Suprapubic skin (tissue), 4 donors: ENCODE measurements at places on chromosomes 2 and 18. TPM values are rescaled to one million over a fixed set of nuclear protein-coding genes. Genes with fewer than 3 reads are reported as not detected.

- peak overlapping the region; percentile 93 for H3K27ac ChIP-seq
- no peaks in the 10 kb centered on the region for H3K36me3 ChIP-seq
- no peaks in the 10 kb centered on the region for H3K27me3 ChIP-seq
- H3K4me3 ChIP-seq, result peak overlapping the region; percentile 67
- peak; percentile 92 for DNase-seq
- peaks cover 13% of the 10 kb centered on the region for H3K4me1 ChIP-seq
Measured at GRCh38 chr2:177552422-177553175, 160.0 kb downstream of the AGPS start.

DNA sequence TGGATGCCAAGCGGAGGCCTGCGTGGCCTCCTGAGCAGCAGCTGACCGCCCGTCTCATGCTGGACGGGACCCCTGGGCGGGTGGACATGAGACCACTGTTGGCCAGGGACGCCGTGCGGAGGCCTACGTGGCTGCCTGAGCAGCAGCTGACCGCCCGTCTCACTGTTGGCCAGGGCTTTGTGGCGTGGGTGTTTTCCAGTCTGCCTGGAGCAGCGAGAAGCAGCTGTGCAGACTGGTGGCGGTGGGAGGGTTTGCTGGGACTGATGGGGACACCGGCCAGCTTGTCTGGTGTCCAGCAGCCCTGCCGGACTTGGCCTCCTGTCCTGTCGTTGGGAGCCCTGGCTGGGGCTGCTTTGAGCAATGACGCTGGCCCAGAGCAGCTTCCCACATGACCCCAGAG, 5.8 kb upstream of the D2HGDH start:
- no peak for DNase-seq
- no peak overlapping the region for H3K27ac ChIP-seq
- no peak overlapping the region for H3K4me3 ChIP-seq
- peaks cover 3% of the 10 kb centered on the region for H3K4me1 ChIP-seq
- peaks cover 26% of the 10 kb centered on the region for H3K36me3 ChIP-seq

REG1A gene
- total RNA-seq, result not detected

TAF4B gene
- 21.9 TPM for total RNA-seq

UGT1A4 gene
- 1.8 TPM for total RNA-seq

- H3K27ac ChIP-seq, result no peak overlapping the region
- no peak overlapping the region for H3K4me3 ChIP-seq
- H3K27me3 ChIP-seq, result no peaks in the 10 kb centered on the region
- peaks cover 62% of the 10 kb centered on the region for H3K4me1 ChIP-seq
Measured at GRCh38 chr2:224570328-224570993, 14.7 kb downstream of the CUL3 start.

DNA sequence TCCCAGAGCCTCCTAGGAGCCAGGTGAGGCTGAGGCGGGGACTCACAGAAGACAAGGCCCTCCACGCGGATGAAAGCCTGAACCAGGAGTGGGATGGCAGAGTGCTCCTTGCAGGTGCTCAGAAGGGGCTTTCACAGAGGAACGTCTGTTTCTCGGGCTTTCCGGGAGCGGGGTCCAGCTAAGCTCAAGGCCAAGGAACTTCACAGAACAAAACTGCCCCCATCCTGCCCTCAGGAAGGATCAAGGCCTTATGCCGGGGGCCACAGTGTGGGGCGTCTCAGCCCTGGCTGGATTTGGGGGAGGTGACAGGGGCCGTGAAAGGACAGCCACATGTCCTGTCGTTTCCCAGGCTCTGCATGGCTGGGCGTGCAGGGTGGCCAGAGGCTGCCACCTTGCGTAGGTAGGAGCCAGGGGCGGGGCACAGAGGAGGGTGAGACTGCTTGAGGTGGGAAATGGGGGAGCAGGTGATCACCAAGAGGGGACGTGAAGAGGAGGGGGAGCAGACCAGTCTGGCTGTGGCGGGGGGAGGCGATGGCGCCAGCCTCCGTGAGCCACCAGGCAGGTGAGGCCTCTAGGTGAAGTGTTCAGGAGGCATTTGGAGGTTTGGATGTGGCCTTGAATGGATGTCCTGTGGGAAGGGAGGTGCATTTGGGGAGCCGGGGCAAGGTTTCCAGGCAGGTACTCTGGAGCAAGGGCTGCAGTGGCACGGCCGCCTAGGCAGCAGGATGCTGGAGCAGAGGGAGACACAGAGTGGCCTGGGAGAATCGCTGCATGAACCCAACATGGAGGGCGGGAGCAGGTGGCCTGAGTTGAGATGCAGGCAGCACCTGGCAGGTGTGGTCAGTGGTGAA, 79.1 kb downstream of the TWIST2 start:
- no peak overlapping the region for H3K4me3 ChIP-seq
- H3K36me3 ChIP-seq, result no peaks in the 10 kb centered on the region
- H3K27ac ChIP-seq, result no peak overlapping the region
- DNase-seq, result peak; percentile 57
- no peaks in the 10 kb centered on the region for H3K4me1 ChIP-seq
- H3K27me3 ChIP-seq, result peaks cover 5% of the 10 kb centered on the region

DNA sequence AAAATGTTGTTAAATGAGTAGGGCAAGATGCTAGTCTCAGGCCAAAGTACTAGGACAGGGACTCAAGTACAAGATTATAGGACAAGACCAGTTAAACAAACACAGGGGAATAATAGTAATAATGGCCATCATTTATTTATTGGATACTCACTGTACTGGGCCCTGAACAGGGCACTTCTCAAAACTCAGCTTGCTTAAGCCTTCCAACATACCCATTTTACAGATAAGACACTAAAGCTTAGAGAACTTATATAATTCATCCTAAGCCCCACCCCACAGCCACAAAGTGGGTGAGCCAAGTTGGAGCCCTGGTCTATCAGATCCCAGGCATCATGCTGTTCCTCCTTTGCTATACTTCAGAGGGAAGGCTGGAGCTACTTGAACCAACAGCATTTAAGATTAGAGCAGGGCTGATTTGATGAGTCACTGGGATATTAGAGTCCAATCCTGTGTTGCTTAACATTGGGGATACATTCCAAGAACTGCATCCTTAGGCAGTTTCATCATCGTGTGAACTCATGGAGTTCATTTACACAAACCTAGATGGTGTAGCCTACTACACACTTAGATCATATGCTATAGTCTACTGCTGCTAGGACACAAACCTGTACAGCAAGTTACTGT, 153.6 kb downstream of the MTCL1 start:
- H3K36me3 ChIP-seq, result no peaks in the 10 kb centered on the region
- H3K27ac ChIP-seq, result no peak overlapping the region
- no peak for DNase-seq
- H3K4me1 ChIP-seq, result no peaks in the 10 kb centered on the region
- H3K4me3 ChIP-seq, result no peak overlapping the region

DNA sequence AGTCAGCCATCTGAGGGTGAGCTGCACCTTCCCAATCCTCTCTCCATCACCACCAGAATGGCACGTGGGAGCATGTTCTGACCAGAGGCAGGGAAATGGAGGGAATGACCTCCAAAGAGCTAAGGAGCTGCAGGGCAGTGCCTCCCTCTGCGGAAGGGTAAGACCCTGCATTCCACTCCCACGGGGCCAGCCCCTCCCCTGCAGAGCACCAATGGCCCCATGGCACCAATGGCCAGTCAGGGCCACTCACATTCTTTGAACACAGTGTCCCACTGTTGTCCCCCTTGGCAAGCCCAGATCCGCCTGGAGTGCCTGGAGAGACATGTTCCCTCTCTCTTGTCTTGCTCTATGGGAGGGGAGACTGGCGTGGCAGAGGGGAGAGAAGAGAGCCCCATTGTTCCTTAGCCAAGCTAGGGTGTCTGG, 164.4 kb downstream of the TNS1 start:
- no peak overlapping the region for H3K4me3 ChIP-seq
- no peaks in the 10 kb centered on the region for H3K27me3 ChIP-seq
- H3K4me1 ChIP-seq, result peaks cover 56% of the 10 kb centered on the region
- H3K36me3 ChIP-seq, result peaks cover 23% of the 10 kb centered on the region
- DNase-seq, result no peak

GRCh38 chr2:235055891-235056516, 104.2 kb downstream of the SH3BP4 start:
- no peaks in the 10 kb centered on the region for H3K27me3 ChIP-seq
- H3K36me3 ChIP-seq, result peaks cover 28% of the 10 kb centered on the region
- H3K27ac ChIP-seq, result no peak overlapping the region
- no peak for DNase-seq
- no peak overlapping the region for H3K4me3 ChIP-seq

- DNase-seq, result no peak
- H3K4me1 ChIP-seq, result no peaks in the 10 kb centered on the region
- no peak overlapping the region for H3K4me3 ChIP-seq
- no peak overlapping the region for H3K27ac ChIP-seq
- no peaks in the 10 kb centered on the region for H3K27me3 ChIP-seq
Measured at GRCh38 chr2:27940090-27940671, 49.7 kb downstream of the BABAM2 start.

- H3K4me3 ChIP-seq, result no peak overlapping the region
- no peaks in the 10 kb centered on the region for H3K36me3 ChIP-seq
- DNase-seq, result no peak
- H3K27me3 ChIP-seq, result no peaks in the 10 kb centered on the region
- H3K4me1 ChIP-seq, result no peaks in the 10 kb centered on the region
- no peak overlapping the region for H3K27ac ChIP-seq
Measured at GRCh38 chr2:142435847-142436246, 305.0 kb upstream of the LRP1B start.

DNA sequence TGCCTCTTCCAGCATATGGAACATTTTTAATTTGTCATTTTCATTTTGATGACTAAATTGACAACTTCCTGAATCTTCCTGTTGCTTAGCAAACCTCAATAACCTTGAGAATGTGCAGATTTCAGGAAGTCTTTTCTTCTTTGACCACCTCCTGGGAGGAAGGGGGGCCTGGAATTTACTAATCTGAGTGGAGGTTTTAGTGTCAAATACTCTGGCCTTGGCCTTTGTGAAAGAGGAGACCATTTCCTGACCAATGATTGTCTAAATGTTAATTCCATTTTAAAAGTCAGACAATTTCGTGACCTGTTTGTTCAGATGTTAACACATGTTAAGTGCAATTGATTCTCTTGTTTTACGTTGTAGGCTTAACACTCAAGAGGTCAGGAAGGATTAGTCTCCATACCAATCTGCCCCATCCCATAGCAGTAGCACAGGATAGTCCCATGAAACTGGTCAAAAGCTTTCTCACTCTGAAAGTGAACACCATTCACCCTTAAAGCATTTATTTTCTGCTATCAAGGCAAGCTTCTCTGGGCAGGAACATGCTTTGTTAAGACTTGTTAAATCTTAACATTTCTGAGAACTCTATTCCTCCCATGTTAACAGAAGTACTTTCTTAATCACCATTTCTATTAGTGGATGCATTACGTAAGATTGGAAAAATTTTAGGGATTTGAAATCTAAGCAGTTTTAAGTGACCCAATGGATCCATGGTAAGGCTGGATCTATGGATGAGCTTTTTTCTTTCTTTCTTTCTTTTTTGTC, 219.6 kb downstream of the RND3 start:
- H3K4me3 ChIP-seq, result no peak overlapping the region
- DNase-seq, result no peak
- no peaks in the 10 kb centered on the region for H3K27me3 ChIP-seq
- H3K4me1 ChIP-seq, result peaks cover 2% of the 10 kb centered on the region
- H3K27ac ChIP-seq, result no peak overlapping the region

AGXT gene
- 0.80 TPM for total RNA-seq

ASPRV1 gene
- 389 TPM for total RNA-seq

DNA sequence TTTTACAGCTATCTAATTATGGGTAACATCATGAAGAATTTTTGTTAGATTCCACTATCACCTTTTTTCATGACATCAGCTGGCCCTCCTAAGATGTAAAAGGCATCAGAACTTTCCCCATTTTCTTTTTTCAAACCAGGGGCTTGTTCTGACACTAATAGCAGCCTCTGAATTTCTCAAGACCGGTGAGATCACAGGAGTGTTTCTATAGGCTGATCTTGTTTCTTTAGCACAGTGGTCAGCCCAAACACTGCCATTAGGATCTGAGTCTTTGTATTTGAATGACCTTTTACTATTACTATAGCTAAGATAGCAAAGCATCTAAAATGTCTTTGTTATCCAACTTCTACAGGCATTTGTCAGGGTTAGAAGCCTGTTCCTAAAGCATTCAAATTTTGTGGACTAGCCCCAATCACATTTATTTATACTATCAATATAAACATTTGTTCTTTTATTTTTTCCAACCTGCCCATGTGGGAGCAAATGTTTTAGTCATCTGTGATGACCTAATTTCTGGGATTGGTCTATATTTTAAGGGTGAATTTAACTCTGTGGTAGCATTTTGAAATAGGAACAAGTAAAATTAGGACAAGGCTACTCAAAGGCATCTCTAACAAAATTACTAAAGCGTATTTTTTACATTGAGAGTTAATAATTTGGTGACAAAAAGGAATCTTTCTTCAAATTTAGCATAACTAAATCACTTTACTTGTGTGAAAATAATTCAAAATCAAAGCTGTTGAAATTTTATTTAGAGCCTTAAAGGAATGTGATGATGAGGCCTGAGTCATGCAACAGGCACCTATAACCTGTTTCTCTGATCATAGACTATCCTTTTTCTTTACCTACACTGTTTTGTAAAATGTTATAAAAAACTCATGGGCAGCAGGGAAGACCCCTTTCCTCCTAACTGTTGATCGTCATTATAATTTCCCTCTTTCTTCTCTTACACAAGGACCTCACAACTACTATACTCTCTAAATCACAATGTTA, 39.3 kb downstream of the ZAP70 start:
- H3K27me3 ChIP-seq, result no peaks in the 10 kb centered on the region
- H3K36me3 ChIP-seq, result peaks cover 47% of the 10 kb centered on the region
- H3K27ac ChIP-seq, result no peak overlapping the region
- peaks cover 13% of the 10 kb centered on the region for H3K4me1 ChIP-seq
- no peak overlapping the region for H3K4me3 ChIP-seq
- DNase-seq, result no peak

DNA sequence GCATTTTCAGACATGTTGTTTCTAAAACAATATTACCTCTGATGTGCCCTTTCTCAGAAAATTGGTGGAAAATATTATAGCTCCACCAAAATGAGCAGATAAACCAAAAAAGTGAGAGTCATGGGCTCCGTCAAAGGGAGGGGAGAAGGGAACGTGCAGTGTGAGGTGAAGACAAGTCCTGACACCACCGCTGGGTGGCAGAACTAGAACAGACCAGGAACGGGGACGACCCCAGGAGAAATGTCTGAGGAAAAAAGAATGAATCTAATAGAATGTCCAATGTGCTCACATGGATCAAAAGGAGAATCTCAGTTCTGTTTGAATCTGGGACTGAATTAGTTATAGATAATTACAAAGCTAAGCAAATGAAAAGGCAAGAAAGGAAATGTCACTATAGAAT, 22.6 kb upstream of the BCL2 start:
- H3K27me3 ChIP-seq, result no peaks in the 10 kb centered on the region
- peaks cover 32% of the 10 kb centered on the region for H3K4me1 ChIP-seq
- no peak for DNase-seq
- H3K27ac ChIP-seq, result no peak overlapping the region

- H3K27me3 ChIP-seq, result no peaks in the 10 kb centered on the region
- H3K4me3 ChIP-seq, result no peak overlapping the region
- no peaks in the 10 kb centered on the region for H3K36me3 ChIP-seq
Measured at GRCh38 chr18:48992133-48992532, 41.4 kb upstream of the SMAD7 start.

DNA sequence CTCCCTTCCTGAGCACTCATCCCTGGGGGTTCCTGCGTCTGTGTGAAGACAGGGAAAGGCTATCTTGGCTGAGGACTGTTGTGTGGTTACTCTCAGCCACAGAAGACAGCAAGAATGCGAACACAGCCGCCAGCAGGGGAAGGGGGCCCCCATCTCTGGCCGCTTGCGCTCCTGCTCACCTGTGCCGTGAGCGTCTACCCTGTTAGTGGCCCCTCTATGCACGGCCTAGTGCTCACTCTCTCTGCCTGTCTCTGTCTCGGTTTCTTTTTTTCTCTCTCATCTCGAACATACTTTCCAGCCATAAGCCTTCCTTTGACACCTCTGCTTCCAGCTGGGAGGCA, 206.7 kb upstream of the APCDD1 start:
- no peak overlapping the region for H3K4me3 ChIP-seq
- peaks cover 21% of the 10 kb centered on the region for H3K4me1 ChIP-seq
- no peak overlapping the region for H3K27ac ChIP-seq
- DNase-seq, result no peak
- no peaks in the 10 kb centered on the region for H3K36me3 ChIP-seq
